Right renal cortex interstitium (tissue), 3 donors: ENCODE measurements at places on chromosomes 5 and 9.
A peak's percentile ranks its signal among the peaks of the same experiment; 100 is the strongest.

- no peak for DNase-seq
These were observed 969.2 kb upstream of the COX7C start for GRCh38 chr5:85648495-85648894.

- DNase-seq = no peak
These were observed 430 bp upstream of the MAPKAP1 start for GRCh38 chr9:125707472-125707804.

- DNase-seq = no peak
These were observed 83.3 kb downstream of the ZNF354C start for GRCh38 chr5:179143446-179143845.

DNA sequence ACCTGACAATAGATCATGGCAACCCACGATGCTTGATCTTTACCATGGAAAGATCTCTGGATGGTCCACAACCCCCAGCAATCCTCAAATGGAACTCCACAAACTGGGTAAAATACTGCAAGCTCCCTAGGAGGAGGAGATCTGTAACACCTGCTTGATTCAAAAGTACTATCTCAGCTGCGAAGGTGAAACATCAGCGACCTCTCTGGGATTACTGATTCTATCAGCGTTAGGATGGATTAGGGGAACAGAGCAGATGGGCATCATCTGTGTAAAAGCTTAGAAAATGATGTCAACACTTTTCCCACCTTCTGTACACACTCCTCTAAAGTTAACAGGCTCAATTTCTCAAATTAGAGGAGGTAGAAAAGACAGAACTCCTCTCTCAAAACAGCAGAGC is 31.5 kb upstream of the TRPC7 start:
- DNase-seq = no peak

- DNase-seq = no peak
These were observed 81.1 kb downstream of the FAM174A start for GRCh38 chr5:100616291-100616690.

DNA sequence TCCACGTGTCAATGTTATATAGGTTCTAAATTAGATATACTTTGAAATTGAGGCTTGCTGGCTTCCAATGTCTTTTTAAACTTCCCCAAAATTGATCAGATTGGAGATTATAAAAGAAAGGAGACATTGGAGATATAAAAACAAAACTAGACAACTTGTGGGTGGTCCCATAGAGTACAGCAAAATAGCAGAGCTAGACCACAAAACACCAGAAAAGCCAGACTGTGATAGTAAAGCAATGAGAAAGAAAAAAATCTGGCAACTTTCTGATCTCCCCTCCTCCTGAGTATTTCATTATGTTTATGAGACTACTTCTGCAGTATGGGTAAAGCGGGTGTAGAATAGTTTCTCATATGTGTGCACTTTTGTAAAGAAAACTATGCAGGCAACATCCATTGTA is 713.8 kb upstream of the MEF2C start:
- no peak for DNase-seq

DNA sequence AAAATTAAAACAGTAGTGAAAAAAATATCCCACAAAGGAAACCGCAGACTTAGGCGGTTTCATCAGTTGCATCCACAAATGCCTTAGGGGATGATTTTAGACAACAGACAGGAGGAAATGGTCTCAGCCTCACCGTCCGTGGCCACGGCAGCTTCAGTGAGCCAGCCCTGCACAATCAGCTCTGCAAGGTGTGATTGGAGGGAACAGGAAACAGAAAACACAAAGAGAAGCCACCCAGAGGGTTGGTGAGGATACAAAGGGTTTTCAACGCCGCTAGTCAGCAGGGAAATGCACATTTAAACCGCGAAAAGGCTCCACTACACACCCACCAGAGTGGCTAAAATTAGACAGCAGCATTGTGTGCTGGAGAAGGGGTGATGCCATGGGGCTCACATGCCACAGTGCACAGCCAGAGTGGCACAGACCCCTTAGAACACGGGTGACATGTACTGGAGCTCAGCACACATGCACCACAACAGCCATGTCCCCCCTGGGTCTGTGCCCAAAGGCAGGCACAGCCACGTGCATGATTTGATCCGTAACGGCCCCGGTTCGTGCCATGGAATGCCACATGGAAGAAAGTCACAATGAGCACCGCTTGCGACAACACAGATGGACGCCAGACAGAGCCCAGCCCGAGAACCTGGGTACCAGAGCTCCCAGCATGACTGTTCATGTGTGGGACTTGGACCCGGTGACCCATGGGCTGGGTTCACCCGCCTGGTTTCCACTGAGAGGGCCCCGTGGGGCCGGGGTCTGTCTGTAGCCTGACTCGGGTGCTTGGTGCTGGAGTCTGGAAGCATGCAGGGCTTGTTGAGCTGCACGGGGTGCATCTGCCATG is 18.3 kb upstream of the TERT start:
- no peak for DNase-seq

DNA sequence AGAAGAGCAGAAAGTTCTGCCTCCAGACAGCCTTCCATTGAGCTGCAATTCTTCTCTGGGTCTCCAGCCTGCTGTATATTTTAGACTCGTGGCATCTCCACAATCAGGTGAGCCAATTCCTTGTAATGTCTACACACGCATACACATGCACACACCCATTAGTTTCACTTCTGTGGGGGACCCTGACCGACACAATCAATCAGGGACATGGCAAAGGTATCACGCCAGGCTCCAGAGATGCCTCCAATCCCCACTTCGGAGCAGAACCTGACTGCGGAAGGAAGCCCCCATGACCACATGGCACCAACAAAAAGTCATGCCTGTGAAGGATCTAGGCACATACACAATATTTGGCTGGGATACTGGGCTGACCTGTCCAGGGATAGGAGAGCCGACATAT is 21.4 kb downstream of the SEMA4D start:
- DNase-seq = no peak

DNA sequence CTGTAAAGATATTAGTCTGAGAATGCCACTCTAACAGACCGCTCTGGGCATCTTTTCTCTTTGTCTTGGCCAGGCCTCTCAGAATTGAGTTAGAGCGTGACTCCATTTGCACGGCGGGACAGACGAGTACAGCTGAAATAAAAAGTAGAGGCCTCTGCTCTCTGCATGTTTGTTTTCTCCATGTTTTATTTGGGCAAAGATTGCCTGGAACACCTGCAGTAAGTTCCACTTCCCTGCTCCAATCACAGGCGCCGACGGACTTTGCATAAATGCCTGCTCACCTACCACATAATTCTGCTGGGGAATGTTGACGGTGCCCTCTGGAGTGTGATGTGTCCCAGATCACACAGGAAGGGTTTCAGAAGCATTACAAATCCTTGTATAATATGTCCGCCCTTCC is 10.6 kb downstream of the SPOCK1 start:
- no peak for DNase-seq

DNA sequence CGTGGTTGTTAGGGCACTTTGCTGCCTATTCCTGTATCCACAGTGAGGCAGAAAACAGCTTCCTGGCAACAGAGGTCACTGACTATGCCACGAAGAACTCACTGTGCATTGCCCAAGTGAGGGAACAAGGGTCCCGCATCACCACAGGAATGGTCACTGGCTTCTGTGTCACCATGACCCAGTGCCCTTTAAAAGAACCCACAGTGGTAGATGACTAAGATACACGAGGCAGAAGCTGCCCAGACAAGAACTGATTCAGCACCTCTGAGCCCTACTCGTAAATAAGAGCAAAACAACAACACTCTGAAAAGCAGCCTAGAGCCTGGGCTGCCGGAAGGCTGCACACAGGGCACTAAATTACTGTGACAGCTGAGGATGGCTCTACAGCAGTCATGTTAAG is 236.6 kb upstream of the RASEF start:
- no peak for DNase-seq

DNA sequence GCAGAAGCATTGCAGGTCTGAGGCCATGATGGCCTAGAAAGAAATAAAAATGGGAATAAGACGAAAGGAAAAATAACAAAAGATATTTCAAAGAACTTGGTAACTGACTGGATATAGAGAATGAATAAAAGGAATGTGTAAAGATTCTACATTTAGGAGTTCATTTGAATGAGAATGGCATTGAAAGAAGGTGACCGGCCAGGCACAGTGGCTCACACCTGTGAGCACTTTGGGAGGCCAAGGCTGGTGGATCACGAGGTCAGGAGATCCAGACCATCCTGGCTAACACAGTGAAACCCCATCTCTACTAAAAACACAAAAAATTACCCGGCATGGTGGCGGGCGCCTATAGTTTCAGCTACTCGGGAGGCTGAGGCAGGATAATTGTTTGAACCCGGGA is 8.6 kb downstream of the ZBTB26 start:
- DNase-seq = no peak

- DNase-seq = no peak
These were observed 22.0 kb downstream of the MAP3K1 start for GRCh38 chr5:56837381-56837780.

GRCh38 chr9:80059979-80060378 is 488.2 kb downstream of the TLE4 start:
- no peak for DNase-seq

DNA sequence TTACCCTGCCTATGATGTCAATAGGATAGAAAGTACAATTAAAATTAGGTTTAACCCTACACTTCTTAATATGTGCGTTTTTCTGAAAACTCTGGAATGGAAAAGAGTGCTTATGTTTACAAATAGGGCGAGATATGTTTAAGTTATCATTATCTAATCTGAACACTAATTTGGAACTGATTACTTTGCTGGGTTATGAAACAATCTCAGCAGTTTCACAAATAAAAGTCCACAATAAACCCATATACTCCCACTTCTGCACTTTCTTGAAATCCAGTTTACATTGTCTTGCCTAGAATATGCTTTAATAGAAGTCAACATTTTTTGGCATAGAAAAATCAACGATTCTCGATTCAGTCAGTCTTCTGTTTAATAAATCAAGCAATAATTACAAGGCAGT is 236.3 kb downstream of the NFIB start:
- no peak for DNase-seq

- DNase-seq = no peak
These were observed 27.8 kb downstream of the BNIP1 start for GRCh38 chr5:173172166-173172565.

GRCh38 chr9:23662320-23662719 is 163.7 kb downstream of the ELAVL2 start:
- no peak for DNase-seq

DNA sequence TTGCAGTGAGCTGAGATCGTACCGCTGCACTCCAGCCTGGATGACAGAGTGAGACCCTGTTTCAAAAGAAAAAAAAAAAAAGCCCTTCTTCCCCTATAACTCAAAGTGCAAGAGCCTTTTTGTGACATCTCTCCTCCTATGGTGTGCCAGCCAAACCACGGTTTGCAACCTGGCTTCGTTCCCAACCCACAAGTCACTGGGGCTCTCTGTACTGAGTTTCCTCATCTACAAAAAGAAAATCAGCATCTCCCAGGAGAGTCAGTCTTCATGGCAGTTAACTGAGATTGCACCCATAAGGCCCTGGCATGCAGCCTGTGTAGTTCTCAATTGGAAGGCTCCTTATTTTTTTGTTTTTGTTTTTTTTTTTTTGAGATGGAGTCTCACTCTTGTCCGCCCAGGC is 14.8 kb downstream of the ODF2 start:
- no peak for DNase-seq

DNA sequence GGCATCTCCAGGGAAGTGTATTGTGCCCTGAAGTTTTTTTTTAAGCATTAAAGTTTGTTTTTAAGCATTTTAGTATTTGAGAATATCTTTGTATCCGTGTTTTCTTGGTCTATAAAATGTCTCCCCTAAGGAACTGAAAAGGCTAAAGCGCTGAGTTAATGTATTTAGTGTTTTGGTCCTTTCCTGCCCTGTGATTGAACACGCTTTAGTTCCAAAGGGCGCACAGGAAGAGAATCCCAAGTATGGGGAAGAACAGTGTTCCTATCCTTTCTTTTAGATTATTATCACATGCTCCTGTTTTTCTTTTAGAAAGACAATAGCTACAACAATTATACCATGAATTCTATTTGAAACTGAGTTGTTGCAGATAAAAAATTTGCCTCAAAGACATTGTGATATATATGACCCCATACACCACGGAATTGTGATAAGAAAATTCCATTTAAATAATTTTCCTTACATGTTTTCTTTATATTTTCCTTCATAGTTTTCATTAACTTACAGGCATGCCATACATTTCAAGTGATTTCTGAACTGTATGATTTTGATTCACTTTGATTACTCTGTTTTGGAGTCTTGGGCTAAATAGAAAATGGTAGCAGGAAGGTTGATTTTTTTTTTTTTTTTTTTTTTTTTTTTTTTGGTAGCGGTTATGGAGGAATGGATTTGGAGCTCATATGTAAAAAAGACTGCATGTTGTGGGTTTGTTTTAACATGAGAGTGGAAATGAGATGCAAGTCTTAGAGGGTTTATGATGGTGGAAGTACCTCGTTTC is 3.1 kb downstream of the HSPA4 start:
- DNase-seq = no peak

DNA sequence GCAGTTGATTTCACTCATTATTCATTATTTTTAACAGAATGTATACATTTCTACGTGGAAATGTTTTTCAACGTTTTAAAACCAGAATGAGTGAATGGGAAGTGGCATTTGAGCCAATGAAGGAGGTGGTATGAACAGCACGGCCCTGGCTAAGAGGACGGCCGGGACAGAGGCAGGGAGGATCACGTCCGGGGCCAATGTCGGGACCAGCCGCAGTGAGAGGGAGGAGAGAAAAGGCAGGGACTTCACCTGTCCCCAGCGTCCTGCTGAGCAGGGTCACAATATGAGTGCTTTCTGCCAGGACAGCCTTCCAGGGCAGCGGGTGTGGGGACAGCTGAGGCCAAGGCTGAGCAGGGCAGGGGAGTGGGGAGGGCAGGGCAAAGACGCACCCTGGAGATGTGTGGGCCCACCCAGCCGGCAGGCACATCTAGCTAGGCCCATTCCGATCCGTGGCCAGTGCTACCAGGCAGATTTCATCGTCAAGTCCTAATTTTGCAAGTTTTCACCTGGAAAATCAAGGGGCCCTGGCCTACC is 148.0 kb upstream of the PHYKPL start:
- no peak for DNase-seq

GRCh38 chr5:35926389-35927051 is 11.9 kb downstream of the CAPSL start:
- peak; percentile 59 for DNase-seq

GRCh38 chr5:180535573-180535972 is 41.4 kb downstream of the CNOT6 start:
- DNase-seq = no peak

GRCh38 chr5:149063017-149063687 is at the start of gene SH3TC2:
Gene SH3TC2 (minus strand): TSS chr5:149063062. CDS start chr5:149063022, 40 bp downstream.
- DNase-seq = no peak

GRCh38 chr5:17891881-17892280 is 257.6 kb downstream of the TAF11L14 start:
- no peak for DNase-seq

DNA sequence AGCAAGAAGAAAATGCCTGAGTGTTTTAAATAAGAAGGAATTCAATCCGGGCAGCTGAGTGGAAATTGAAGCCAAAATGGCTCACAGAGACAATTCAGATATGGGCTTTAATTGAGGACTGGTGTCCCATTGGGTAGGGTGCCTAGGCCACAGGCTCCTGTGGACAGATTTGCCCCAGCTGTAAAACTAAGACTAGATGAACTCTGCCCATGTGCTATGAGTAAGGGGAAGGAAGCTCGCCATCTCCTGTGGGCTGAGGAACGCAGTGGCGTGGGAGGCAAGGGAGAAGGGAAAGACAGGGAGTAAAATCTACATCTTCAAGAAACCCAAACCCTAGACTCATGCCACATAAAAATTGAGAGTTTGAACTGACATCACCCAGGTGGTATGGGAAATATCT is 66.1 kb downstream of the KLHL3 start:
- no peak for DNase-seq
